Right lobe of liver (tissue), 6 donors: ENCODE measurements at places on chromosomes 13 and 19. TPM values are rescaled to one million over a fixed set of nuclear protein-coding genes. Genes with fewer than 3 reads are reported as not detected.

GRCh38 chr13:59533561-59534555 is 629.9 kb downstream of the DIAPH3 start:
- H3K27me3 ChIP-seq: no peaks in the 10 kb centered on the region
- H3K4me1 ChIP-seq: no peaks in the 10 kb centered on the region
- DNase-seq: no peak
- H3K27ac ChIP-seq: no peak overlapping the region
- H3K36me3 ChIP-seq: no peaks in the 10 kb centered on the region
- H3K4me3 ChIP-seq: no peak overlapping the region

- no peaks in the 10 kb centered on the region for H3K36me3 ChIP-seq
- H3K27me3 ChIP-seq: no peaks in the 10 kb centered on the region
- H3K4me1 ChIP-seq: no peaks in the 10 kb centered on the region
- no peak overlapping the region for H3K4me3 ChIP-seq
Measured at GRCh38 chr13:83753912-83754624, 128.2 kb downstream of the SLITRK1 start.

DNA sequence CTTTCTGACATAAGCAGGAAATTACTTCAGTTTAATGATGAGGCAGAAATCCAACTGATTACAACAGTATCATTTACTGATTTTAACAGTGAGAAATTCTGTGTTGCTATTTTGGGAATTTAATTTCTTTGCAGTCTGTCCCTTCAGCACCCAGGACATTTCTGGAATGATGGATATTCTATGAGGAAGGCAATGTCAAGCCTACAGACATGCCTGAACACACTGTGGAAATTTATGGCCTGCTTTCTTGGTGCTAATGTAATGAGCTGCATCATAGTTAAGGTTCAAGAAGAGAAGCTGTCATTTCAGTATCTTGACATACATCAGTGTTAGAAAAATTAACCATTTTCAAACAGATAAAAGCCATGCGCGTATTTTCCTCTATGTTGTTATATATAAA is 87.7 kb downstream of the SLITRK1 start:
- H3K4me3 ChIP-seq: no peak overlapping the region
- DNase-seq: no peak
- H3K36me3 ChIP-seq: no peaks in the 10 kb centered on the region
- H3K27ac ChIP-seq: no peak overlapping the region
- H3K27me3 ChIP-seq: peaks cover 6% of the 10 kb centered on the region

The BRCA2 gene
- total RNA-seq: 2.3 TPM

DNA sequence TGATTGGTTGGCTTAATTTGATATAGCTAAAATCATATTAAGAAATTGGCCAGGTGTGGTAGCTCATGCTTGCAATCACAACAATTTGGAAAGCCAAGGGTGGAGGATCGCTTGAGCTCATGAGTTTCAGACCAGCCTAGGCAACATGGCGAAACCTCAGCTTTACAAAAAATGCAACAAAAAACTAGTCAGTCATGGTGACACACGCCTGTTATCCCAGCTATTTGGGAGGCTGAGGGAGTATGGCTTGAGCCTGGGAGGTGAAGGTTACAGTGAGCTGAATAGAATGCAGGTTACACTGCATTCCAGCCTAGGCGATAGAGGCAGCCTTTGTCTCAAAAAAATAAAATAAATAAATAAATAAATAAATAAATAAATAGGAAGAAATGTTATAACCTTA is 1579.6 kb upstream of the SLC10A2 start:
- DNase-seq: no peak
- H3K27ac ChIP-seq: no peak overlapping the region
- no peaks in the 10 kb centered on the region for H3K27me3 ChIP-seq
- H3K4me1 ChIP-seq: no peaks in the 10 kb centered on the region

The TUBB4A gene
- 0.24 TPM for total RNA-seq

DNA sequence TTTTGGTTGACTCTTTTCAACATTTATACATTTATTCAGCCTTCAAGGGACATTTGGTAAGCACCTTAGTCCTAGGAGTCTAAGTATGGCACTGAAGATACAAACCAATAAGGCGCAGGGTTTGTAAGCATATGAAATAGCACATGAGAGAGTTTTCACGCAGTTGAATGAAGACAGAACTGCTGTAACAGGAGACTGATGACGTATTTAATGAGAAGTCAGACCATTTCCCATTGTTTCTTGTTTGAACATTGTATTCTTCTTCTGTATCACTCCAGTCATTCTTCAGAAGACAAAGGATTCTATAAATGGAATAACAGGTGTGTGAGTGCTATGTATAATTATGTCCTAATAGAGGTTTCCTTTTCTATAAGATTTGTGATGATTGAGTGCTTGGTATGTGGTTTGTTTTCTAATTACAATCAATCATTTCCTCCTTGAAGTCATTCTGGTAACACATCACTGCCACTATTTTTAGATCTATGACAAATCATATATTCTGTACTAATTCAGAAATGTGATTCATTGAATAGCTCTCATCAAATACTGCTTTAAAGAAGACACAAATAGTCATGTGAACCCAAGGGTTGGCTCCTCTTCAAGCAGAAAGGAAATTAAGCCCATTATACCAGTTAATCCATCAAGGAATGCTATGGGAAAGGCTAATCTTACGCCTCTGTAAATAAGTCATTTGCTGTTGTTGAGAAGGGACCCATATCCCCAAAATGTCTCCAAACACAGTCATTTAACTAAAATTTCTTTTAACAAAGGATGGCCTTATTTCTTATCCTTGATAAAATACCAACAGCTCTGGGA is 222.8 kb upstream of the NBEA start:
- H3K4me3 ChIP-seq: no peak overlapping the region
- no peak for DNase-seq
- H3K27me3 ChIP-seq: no peaks in the 10 kb centered on the region
- no peaks in the 10 kb centered on the region for H3K4me1 ChIP-seq
